ENCODE measurements at places on chromosomes 1 and 21.

DNA sequence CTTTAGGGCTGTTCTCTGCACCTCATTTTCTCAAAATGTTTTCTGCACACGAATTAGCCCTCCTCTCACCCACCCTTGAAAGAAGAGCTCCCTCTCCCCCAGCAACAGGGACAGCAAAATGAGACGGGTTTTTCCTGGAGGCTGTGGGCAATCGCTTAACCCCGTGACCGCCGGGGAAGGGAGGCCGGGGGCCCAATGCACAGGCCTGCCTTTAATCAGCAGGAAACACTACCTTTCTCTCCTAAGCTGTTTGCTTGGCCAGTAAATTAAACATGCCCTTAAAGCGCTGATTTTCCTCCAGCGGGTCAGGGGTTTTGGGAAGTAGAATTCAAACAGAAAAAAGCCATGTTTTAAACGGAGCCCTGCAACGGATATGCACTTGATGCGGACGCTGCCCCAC, 114.4 kb downstream of the PRDM16 start:
- no peak for DNase-seq

- no peak for DNase-seq
Measured at GRCh38 chr1:211328866-211329475, 2.3 kb downstream of the TRAF5 start.

DNA sequence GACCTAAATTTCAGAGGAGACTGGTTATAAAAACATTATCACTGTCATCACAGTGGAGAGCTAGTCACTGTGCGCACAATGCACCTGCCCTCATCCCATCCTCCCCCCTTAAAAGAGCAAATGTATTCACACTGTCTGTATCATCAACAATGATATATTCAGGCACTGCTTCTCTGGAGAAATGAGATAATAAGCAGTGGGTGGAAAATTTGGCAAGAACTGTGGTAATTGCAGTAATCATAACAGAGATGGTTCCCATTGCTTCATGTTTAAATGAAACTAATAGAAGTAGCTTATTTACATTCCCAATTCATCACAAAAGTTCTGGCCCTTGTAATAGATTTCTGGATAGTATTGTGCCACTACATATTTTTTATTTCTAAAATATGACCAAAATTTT, 867.4 kb upstream of the ADGRL2 start:
- no peak for DNase-seq

DNA sequence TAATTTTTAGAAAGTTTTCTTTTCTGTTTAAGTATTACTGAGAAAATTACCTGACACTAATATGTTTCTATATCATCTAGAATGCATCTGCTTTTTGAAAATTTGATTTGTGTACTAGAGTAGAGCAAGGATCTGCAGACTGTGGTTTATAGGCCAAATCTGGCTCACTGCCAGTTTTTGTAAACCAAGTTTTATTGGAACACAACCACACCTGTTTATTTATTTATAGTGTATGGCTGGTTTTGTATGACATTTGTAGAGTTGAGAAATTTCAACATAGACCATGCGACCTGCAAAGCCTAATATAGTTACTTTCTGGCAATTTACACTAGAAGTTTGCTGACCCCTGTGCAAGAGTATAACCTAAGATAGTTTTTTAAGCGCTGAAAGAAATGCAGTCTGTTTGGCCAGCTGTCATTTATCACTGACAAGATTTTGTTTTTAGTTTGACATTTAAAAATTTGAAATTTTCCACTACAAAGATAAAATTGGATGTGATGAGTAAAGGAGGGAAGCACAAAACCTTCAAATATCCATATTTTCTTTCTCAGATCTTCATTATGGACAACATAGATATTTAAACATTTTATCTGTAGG, 36.1 kb upstream of the CACYBP start:
- DNase-seq: no peak

GRCh38 chr1:180155182-180155682, 563 bp downstream of the QSOX1 start:
- peak; percentile 13 for DNase-seq

- DNase-seq: no peak
Measured at GRCh38 chr1:211944733-211945500, 90.4 kb downstream of the INTS7 start.

- DNase-seq: no peak
Measured at GRCh38 chr1:240027059-240027462, 64.6 kb upstream of the FMN2 start.

- no peak for DNase-seq
Measured at GRCh38 chr21:38995731-38996130, 187.5 kb downstream of the PSMG1 start.

DNA sequence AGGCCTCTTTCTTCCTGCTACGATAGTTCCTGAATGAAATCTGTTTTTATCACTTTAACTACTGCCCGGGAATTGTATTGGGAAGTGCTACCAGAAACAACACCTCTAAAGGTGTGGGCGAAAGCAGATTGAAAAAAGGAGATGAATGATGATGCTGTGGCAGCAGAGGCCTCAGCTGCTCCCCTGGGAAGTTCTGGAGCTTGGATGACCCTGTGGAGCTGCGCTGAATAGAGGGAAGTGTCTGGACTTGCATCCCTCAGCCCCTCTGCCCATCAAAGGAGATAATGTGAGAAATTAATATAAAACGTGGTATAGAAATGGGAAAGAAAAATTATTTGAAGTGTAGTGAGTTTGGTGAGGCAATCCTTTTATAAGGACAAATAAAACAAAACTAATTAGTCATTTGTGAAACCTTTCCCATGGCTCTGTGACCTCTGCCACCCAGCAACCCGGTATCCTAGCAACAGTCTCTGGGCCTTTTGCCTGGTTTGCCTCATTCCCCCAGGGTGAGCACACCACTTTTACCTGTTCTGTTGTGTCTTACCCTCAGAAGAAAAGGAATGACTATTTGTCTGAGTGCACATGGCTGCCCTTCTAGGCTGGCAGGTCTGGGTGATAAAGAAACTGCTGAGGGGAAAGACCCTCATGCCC, 21.3 kb downstream of the OVAAL start:
- DNase-seq: no peak

DNA sequence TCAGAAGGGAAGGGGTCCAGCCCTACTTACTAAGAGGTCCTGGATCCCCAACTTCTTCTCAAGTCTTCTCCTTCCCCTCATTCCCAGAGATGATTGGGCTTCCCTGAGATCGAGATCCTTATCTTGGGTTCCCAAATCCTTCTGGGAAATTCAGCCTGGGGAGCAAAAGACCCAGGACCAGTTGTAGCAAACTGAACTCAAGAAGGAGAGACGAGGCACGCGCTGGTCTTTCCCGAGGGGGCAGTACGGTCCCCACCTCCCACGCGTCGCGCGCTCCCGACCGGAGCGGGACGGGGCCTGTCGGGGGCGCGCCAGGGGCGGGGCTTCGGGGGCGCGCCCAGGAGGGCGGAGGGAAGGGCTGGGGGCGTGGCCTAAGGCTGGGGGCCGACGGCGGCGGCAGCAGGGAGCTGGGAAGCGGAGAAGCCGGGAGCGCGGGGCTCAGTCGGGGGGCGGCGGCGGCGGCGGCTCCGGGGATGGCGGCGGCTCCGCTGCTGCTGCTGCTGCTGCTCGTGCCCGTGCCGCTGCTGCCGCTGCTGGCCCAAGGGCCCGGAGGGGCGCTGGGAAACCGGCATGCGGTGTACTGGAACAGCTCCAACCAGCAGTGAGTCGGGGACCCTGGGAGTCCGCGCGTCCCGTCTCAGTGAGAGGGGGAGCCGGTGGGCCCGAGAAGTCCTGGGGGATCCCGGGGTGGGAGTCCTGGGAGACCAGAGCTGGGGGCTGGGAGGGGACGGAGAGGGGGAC, at the start of gene EFNA3:
TSS of gene EFNA3 (plus strand) at position 369 of the 741 bp plus-strand sequence. CDS start at position 474, 105 bp downstream.
- DNase-seq: peak; percentile 51

DNA sequence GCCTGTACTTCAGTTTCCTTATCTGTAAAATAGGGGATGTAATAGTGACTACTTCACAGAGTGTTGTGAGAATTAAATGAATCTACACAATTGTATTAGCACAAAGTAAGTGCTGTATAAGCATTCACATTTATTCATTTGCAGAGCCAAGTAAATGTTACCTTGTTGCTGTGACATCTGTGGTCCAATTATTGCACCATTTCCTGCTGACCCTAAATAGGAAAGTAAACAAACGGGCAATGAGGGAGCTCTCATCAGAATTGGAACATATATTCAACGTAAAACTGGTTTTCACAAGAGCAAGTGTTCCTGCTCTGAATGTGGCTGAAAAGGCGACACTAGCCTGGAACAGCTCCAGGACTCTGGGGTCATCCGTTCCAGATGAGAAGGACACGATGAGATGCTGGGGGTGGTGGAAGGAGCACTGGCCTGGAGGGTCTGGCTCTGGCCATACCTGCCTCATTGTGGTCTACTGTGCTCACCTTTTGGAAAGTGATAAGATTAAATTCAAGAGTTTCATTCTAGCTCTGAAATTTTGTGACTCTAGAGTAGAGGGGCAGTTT, 34.5 kb downstream of the PROX1 start:
- no peak for DNase-seq

DNA sequence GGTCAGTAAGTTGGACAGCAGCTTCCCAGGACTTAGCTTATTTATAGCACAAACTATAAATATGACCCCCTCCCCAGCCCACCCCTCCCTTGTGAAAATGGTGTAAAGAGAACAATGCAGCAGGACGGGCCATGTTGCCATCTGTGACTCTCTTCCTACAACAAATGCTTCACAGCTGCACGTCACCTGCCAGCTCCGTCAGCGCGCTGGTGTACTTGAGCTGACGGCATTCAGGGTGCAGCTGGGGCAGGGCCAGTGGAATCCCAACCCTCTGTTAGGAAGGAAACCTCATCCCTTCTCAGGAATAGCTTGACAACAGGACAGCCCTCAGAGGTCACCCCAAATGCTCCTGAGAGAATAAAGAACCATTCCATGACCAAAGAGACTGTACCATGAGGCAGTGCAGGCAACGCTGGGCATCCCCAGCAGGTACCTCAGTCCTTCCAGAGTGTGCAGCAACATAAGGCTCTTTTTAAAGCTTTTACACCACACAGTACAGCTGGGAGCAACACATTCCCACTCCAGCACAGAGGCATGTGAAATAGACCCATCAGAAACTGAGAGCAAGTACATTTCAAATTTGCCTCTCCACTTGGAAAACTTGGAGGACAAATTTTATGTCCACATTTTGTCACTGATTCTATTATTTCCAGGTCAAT, 85.0 kb downstream of the ATP1A1 start:
- no peak for DNase-seq

DNA sequence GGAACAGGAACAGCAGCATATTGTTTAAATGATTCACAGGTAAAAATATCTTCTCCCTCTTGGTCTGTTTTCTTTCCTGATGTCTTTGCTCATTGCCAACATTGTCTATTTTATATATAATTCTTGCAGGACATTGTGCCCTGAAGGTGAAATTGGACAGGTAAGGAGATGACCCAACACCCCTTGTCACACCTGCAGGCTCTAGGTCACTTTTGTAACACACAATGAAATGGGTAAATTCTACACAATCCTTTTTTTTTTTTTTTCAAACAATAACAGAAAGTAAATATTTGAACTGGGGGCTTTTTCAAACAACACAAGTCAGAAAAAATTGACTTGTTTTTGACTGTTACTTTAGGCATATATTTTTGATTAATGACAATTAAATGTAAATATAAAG, 62.9 kb upstream of the ERG start:
- DNase-seq: no peak

GRCh38 chr1:208977012-208977411, 606.5 kb upstream of the CAMK1G start:
- DNase-seq: no peak

- no peak for DNase-seq
Measured at GRCh38 chr1:43305926-43306687, 5.3 kb downstream of the TIE1 start.

DNA sequence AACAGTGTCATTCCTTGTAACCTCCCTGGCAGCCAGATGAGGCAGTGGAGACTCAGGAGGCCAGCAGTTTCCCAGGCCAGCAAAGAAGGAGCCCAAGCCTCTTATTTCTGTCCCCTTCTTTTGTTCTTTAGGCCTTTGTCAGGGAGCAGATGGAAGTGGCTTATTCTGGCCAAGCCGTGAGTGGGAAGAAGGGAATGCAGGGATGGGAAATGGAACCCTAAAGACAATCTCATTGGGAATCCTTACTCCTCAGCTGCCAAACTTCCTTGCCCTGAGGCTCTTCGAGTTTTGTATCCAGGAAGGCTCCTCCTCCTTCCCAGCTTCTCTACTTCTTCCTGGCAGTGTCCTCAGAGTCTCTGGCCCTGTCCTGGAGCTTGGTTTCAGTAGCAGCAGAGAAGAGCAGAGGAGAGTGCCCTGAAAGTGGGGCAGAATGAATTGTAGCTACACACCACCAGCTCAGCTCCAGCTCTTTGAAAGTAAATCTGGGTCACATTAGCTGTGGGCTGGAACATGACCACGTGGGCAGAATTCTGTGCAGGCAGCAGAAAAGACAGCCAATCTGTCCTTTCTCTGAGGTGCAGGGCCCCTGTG, 63.9 kb downstream of the NDUFS5 start:
- DNase-seq: no peak
